Hepatocyte (in vitro differentiated cells): ENCODE measurements at places on chromosomes 6 and 20.

GRCh38 chr20:49484180-49485140, 2.0 kb upstream of the KCNB1 start:
- DNase-seq, result peak; percentile 92

DNA sequence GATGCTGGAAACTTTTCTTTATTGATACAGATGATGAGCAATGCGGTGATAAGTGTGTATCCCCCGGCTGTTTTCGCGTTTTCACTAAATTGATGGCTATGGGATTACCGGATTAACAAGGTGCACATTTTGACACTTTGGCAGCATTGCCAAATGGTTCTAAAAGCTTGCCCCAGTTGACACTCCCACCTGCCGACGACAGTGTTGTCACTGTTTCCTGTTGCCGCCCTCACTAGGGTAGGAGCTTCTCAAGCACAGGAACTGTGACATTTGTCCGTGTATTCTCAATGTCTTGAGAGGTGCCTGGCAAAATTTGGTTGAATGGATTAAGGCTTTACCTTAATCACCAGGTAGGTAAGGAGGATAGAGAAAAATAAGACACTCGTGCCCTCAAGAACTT, 9.8 kb upstream of the MAPK13 start:
- DNase-seq, result no peak

DNA sequence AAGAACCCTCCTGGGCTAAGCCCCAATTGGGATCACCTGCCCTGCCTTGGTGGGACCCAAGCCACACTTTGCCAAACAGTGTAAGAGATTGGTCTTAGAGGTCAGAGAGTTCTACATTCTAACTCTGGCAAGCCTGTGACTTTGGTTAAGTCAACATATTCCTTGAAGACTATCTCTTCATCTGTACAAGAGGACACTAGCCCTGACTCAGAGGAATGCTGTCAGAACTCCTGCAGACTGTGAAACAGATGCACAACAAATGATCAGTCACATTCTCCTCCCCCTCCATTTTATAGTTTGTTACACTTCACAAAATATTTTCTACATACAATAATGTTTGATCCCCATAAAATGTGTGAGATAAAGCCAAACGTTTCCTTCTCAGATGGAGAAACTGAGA, 91.7 kb upstream of the EPB41L1 start:
- peak; percentile 30 for DNase-seq

DNA sequence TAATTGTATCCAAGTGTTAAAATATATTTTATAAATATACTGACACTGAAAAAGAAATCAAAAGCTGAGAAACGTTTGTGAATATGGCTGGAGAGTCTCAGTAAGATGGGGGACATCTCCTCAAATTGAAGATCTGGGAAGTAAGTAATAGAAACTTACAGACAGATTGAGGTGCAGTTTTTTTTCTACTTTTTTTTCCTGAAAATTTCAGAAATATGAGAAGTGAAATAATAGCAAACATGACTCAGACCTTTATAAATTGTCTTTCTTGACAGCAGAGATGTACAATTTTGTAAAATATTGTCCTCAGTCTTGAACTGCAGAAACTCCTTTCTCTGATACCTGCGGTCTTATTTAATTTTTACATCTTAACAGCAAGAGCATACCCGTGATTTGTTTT, 347.1 kb downstream of the UTRN start:
- DNase-seq, result no peak

DNA sequence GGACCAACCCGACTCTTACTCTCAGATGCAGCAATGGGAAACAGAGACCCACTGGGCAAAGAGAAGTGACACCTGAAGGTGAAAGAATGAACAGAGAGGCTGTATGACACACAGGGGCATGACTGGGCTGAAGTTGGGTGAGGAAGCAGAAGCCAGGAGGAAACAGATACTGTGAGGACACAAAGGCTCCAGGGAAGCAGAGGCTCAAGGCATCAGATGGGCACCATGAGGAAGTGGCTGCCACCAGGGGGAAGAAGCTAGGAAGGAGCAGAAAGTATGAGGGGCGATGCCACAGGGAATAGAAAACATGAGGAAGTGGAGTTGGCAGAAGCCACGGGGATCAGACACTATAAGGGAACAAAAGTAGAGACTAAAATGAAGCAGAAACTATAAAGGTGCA, 30.9 kb upstream of the OCSTAMP start:
- DNase-seq, result no peak

DNA sequence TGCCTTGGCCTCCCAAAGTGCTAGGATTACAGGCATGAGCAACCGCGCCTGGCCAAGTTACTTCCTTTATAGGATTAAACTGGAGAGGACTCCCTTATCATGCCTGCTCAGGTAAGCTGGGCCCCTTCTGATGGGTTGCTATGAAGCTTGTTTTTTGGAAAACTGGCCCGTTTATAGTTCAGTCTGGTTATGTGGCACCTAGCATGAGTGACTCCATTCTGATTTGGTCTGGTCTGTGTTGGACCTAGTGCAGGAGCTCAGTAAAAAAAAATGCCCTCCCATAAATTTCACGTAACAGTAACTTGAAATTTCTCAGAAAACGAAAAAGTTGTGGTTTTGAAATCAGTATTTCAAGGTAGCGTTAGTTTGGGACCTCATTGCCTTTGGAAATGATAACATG, 448.4 kb downstream of the HACE1 start:
- no peak for DNase-seq

GRCh38 chr20:32358883-32359632, 927 bp downstream of the ASXL1 start:
- peak; percentile 94 for DNase-seq

- DNase-seq, result no peak
Measured at GRCh38 chr20:14612391-14612790, 275.0 kb upstream of the FLRT3 start.

GRCh38 chr20:49482621-49483017, at the start of gene KCNB1:
Gene KCNB1 (minus strand): TSS chr20:49482668. CDS start chr20:49482480, 188 bp downstream.
- peak; percentile 93 for DNase-seq

GRCh38 chr6:22726966-22727365, 157.6 kb downstream of the HDGFL1 start:
- DNase-seq, result no peak

GRCh38 chr20:6439737-6440442, 317.1 kb upstream of the FERMT1 start:
- DNase-seq, result no peak

GRCh38 chr6:125943528-125944433, 12.8 kb upstream of the HINT3 start:
- no peak for DNase-seq

DNA sequence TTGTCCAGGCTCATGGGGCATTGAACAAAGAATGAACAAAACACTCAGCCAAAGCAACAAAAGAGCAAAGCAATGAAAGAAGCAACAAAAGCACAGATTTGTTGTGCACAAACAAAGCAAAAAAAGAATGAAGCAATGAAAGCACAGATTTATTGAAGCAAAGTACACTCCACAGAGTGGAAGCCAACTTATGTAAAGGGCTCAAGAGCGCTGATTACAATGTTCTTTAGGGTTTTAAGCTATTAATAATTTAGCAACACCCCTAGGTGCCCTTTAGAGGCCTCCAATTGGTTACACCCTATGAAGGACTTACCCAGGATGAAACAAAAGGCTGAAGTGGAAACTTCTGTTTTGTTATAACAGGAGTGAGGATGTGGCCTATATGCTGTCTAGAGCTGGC, 179.2 kb upstream of the PROKR2 start:
- no peak for DNase-seq

- DNase-seq, result no peak
Measured at GRCh38 chr20:32896521-32897280, 38.0 kb downstream of the EFCAB8 start.

DNA sequence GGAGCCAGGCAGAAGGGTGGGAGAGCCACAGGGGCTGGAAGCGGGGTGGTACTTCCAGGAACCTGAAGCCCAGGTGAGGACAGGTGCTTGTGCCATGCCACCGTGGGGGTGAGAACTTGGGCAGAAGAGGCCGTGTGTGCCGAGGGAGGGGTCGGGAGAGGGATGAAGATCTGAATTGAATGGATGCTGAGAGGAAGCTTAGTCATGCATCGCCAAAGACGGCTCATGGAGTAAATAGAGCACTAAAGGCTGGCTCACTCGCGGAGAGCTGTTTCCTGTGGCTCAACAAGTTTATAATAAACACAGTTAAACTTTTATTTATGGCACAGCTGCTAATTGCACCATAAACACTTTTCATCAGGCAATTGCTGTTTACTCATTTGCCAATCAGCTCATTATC, 21.7 kb upstream of the MYT1 start:
- DNase-seq, result no peak

GRCh38 chr6:93580446-93580845, 161.1 kb upstream of the EPHA7 start:
- no peak for DNase-seq

DNA sequence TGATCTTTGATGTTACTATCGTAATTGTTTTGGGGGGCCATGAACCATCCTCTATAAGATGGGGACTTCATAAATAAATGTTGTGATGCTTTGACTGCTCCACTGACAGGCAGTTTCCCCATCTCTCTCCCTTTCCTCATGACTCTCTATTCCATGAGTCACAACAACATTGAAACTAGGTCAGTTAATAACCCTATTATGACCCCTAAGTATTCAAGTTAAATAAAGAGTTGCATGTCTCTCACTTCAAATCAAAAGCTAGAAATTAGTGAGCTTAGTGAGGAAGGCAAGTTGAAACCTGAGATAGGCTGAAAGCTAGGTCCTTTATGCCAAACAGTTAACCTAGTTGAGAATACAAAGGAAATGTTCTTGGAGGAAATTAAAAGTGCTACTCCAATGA, 491.0 kb downstream of the HAO1 start:
- DNase-seq, result no peak

DNA sequence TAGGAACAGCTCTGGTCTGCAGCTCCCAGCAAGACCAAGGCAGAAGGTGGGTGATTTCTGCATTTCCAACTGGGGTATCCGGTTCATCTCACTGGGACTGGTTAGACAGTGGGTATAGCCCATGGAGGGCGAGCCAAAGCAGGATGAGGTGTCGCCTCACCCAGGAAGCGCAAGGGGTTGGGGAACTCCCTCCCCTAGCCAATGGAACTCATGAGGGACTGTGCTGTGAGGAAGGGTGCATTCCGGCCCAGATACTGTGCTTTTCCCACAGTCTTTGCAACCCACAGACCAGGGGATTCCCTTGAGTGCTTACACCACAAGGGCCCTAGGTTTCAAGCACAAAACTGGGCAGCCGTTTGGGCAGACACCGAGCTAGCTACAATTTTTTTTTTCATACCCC, 21.8 kb downstream of the HDDC2 start:
- DNase-seq, result no peak

DNA sequence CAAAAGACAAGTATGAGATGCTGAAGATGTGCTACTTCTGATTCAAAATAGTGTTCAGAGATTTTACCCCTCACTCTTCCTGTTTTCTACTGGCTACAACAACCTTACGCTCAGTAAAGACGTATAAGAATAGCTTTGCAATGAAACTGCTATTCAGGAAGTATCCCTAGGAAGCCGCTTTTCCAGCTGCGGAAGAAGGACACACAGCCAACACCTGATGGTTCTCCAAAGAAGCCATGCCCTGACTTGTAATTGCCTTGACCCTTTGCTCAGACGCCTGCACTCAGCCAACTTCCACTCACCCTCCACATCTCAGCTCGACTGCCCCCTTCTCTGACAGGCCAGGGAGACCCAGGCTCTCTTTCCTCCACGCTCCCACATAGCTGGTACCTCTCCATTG, 111.6 kb downstream of the DTNBP1 start:
- no peak for DNase-seq

DNA sequence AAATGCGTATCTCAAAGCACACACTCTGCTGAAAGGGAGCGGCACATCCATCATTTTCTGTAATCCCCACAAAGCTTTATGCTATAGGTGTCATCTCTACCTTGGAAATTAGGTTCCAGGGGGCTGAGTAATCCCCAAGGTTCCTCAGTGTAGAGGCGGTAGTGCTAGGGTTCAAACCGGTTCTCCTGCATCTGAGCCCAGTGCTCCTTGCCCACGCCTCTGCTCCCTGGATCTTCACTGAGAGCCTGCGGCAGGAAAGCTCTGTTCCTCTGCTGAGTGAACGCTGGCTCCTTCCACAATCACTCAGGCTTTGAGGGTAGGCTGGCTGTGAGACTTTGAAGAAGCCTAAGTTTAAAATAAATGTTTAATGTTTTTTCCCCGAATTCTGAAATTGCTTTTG, 24.9 kb downstream of the SLC22A23 start:
- no peak for DNase-seq

DNA sequence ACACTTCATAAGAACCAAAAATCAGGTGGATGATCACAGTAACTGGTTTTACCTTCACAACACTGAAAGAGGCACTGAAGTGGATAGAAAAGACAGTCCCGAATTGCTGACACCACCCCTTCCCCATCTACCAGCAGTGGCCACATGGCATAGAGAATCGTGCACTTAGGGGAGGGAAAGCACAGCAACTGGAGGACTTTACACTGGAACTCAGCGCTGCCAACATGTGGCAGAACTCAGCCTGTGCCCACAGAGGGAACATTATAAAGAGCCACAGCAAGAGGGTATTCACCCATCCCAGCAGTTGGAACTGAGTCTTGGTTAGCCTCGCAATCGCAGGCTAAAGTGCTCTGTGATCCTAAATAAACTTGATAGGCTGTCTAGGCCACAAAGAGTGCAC, 6.5 kb upstream of the KIAA1586 start:
- no peak for DNase-seq

- DNase-seq, result no peak
Measured at GRCh38 chr6:87501809-87502572, 29.2 kb downstream of the SLC35A1 start.

GRCh38 chr6:39530201-39530759, 194.9 kb downstream of the KIF6 start:
- peak; percentile 16 for DNase-seq

DNA sequence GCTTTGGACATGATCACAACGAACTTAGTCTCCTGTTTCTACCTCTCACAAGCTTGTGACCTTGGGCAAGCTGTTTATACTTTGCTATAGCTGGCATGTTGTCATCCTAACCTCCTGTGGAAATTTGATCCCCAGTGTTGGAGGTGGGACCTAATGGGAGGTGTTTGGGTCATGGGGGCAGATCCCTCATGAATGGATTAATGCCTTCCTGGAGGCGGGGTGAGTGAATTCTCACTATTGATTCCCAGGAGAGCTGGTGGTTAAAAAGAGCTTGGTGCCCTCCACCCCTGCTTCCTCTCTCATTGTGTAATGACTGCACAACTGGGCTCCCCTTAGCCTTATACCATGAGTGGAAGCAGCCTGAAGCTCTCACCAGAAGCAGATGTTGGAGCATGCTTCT, 228.9 kb downstream of the HIVEP2 start:
- DNase-seq, result no peak

DNA sequence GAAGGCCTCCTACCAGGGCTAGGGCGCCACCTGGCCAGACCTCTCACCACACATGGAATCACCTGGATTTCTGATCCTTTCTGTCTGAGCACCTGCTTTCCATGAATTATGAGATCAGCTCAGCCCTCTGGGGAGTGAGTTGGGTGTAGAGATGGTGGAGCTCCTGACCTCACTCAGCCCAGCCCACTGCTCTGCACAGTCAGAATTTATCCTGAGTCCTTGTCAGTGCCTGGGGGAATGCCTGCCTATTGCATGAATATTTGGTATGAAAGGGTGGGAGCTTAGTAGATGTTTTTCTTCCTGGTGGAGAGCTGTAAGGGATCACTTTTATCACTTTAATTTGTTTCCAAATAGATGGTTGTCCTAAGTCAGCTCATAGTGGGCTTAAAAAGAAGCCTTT, 47.5 kb downstream of the DTD1 start:
- no peak for DNase-seq
